ENCODE measurements at places on chromosomes 6 and 20.
A peak's percentile ranks its signal among the peaks of the same experiment; 100 is the strongest.

- DNase-seq: no peak
Measured at GRCh38 chr6:114087496-114087895, 116.5 kb upstream of the HDAC2 start.

DNA sequence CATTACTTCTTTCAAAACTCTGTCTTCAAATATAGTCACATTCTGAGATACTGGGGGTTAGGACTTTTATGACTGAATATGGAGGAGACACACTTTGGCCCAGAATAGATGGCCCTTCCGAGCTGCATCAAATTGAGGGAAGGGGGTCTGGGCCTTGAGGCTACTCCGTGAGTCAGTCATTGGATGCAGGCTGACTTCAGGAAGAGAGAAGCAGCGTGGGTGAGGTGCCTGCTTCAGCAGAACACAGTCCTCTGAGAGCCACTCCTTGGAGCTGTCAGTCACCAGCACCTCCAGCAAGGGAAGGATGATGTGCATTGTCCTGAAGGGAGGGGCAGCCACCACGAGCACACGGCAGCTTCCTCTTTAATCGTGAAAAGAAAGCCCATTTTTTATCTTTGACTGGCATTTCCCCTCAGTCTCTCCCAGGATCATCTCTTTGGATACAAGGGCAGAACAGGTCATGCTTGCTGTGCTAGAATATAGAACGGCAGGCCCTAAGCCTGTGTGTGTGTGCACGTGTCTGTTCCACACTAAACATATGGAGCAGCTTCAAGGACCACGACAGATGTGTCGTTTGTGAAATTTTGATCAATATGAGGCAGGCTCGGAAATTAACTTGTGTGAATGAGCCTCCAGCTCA is 721.6 kb downstream of the KIF16B start:
- DNase-seq: no peak

GRCh38 chr20:1876975-1877608 is 18.1 kb upstream of the SIRPA start:
- DNase-seq: no peak

- DNase-seq: no peak
Measured at GRCh38 chr20:63697868-63698545, 1.6 kb downstream of the TNFRSF6B start.

DNA sequence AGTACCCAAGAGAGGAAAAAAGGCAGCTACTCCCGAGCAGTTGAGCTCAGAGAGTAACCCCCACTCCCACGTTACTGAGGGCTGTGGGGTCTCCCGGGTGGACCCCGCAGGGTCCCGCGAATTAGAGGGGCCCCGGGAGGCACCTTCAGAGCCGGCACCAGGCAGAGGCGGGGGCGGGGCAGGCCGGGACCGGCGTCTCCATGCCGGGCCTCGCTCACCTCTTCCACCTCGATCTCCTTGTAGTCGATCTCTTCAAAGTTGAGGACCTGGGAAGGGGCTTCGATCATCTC is 381 bp downstream of the MAP3K7 start:
- DNase-seq: peak; percentile 32

- no peak for DNase-seq
Measured at GRCh38 chr6:42598300-42598699, 34.5 kb downstream of the UBR2 start.

Data from inflammatory macrophage treated with lipopolysaccharide for 1 hour (primary cell).